ENCODE measurements at places on chromosomes 4 and X.

GRCh38 chr4:101599620-101600019 lies 190.9 kb upstream of the BANK1 start:
- DNase-seq, result peak; percentile 53

DNA sequence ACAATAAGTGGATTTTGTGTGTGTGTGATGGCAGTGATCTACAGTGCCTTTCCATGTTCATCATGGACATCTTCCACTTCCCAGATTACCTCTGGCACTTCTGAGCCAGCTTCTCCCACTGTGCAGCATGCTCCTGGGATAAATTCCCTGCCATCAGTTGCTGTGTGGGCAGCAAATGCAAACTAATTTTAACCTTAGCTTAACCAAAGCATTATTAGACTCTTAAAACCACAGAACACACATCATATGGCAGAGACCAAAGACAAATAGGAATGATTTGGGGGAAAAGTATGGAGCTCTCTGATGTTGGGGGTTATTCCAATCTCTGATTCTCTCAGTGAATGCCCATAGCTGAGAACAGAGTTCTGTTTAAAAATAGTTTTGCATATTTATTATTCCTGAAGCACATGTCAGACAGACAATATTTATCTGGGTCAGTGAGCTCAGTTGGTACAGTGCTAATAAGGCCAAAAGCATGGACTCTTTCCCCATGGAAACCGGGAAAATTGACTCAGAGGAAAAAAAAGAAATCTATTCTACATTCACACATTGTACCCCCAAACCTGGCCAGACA lies 567.4 kb downstream of the IQCM start:
- DNase-seq, result no peak

GRCh38 chrX:56726605-56727004 lies 2.4 kb upstream of the NBDY start:
- peak; percentile 42 for DNase-seq

DNA sequence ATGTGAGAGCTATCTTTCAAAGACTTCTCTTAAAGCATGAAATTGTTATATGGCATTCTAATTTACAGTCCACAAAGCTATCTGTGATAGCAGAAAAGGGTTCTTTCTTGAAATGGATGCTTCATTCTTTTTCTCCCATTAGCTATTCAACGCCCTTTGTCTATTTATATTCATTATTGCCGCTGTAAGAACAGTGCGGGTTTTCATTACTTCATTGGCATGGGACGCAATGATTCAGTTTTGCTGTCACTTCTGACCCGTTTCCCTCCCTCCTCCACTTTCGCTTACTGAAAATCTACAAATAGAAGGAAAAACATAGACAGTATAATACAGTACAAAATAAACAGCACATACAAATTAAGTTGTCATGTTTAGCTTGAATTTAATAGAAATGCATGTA lies 394.6 kb downstream of the PCDH7 start:
- DNase-seq, result no peak

GRCh38 chr4:140296335-140297220 lies 76.9 kb upstream of the SCOC start:
- peak; percentile 90 for DNase-seq

DNA sequence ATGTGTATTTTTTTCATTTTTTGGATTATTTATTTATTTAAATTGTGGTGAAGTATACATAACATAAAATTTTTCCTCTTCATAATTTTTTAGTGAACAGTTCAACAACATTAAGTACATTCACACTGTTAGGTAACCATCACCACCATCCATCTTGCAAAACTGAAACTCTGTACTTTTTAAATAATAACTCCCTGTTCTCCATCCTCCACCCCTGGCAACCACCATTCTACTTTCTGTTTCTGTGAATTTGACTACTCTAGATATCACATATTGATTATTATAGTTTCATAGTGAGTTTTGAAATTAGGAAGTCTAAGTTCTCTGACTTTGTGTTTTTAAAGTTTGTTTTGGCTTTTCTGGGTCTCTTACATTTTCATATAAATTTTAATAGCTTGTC lies 89.3 kb upstream of the STX18 start:
- DNase-seq, result no peak

- DNase-seq, result peak; percentile 42
Measured at GRCh38 chr4:122865425-122865824, 38.8 kb downstream of the FGF2 start.

DNA sequence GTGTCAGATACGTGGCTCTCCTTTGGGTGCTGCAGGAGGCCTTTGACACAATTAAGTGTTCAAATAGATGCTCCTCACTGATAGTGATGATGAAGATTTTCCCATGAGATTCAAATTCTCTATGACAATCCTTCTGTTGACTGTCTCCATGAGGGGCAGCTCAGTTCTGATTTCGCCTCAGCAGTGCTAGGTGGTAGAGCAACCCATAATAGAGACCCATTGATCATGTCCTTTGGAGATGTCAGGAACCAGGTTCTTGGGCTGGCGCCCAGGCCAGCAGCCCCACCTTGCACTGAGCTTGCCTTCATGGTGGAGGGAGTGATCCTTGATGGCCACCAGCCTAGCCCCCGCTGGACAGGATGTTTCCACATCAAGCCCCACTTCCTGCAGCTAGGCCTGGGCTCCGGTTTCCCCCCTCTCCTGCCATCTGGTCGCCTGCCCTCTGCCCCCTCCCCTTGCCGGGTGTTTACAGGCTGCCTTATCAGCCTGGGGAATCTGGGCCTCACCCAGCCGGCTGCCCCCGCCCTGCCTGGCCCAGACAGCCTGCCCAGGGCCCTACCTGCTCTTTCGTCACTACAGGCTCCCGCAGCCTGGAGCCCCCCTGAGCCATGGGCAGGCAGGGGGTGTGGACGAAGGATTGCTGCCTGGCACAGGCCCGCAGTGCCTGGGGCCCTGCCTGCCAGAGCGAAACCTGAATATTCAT lies 12.6 kb downstream of the ELF4 start:
- no peak for DNase-seq

- no peak for DNase-seq
Measured at GRCh38 chr4:168536448-168536847, 39.6 kb downstream of the PALLD start.

All from fibroblast of skin of right biceps (primary cell).